ENCODE measurements at places on chromosomes 1 and 21.
A peak's percentile ranks its signal among the peaks of the same experiment; 100 is the strongest.

GRCh38 chr1:6743189-6744101 is 41.8 kb upstream of the CAMTA1 start:
- DNase-seq, result peak; percentile 75

DNA sequence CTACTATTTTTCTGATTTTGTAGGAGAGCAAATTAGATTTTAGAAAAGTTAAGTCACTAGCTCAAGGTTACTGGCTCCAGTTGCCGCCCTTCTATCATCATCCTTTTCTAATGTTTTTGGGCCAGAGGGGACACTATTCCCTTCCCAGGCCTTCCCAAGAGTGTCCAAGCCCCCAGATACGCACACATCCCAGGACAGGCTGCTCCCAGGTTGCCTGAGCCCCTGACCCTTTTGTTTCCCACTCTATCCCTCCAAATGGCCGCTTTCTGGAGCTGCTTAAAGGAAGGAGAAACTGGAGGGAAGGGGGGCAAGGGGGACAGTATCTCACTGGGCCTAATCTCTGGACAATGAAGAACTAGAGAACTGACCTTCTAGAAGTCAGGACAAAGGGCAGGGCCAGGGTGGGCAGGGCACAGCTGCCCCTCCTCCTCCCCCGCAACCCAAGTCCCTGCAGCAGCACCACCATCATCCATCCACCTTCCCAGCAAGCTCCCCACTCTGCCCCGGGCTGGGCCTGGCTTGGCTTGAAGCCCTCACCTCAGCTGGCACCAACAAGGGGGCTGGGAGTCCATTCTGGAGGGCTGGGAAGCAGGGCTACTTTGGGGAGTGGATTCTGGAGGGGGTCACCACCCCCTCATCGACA is 1.1 kb upstream of the MAP7D1 start:
- no peak for DNase-seq

- DNase-seq, result no peak
Observed at GRCh38 chr1:207822602-207823451, 71.0 kb downstream of the CD46 start.

- DNase-seq, result no peak
Observed at GRCh38 chr1:37951783-37952624, 5.2 kb upstream of the INPP5B start.

DNA sequence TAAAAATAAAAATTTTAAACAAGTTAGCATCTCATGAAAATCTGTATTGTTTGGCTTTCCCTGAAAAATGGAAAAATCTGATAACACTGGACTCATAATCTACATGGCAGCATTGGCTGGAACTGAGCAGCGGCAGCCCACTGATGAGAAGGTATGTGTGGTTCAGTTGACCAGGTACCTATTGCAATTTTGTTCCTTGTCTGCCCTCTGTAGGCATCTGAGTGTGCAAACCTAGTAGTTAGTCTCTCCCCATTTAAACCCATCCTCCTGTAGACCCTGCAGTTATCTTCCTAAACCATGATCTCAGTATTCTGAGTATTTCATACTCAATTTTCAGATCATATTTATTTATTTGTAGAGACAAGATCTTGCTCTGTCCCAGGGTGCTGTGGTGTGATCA is 59.4 kb upstream of the SERBP1 start:
- DNase-seq, result no peak

DNA sequence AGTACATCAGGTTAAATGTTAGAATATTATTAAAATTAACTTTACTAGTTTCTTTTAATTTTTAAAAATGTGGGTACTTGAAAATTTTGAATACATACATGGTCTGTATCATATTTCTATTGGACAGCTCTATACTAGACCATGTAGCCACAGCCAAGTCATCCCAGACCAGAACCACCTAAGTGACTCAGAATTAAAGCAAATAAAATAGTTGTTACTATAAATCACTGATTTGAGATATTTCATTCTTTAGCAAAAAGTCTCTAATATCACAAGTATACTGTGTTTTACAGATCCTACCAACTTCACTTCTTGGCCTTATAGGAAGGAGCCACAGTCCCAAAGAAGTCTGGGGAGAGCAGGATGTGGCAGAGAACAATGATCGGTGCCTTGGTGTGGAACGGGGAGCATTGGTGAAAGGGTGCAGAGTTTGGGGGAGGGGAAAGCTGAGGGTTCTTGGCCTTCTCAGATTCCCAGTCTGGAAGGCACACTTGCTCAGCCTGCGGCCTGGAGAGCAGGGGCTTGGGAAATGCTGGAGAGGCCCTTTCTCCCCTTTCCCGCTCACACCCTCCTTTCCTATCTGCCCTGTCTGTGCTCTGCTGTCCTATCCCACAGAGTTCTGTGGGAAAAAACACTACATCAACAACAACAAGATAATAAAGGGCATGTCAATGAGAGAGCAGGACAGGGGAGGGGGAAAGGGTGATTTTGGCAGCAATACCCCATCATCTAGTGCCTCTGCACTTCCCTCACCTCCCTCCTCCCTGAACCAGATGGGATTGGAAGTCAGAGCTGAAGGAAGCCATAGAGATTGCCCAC is 122.1 kb downstream of the NGF start:
- DNase-seq, result no peak

DNA sequence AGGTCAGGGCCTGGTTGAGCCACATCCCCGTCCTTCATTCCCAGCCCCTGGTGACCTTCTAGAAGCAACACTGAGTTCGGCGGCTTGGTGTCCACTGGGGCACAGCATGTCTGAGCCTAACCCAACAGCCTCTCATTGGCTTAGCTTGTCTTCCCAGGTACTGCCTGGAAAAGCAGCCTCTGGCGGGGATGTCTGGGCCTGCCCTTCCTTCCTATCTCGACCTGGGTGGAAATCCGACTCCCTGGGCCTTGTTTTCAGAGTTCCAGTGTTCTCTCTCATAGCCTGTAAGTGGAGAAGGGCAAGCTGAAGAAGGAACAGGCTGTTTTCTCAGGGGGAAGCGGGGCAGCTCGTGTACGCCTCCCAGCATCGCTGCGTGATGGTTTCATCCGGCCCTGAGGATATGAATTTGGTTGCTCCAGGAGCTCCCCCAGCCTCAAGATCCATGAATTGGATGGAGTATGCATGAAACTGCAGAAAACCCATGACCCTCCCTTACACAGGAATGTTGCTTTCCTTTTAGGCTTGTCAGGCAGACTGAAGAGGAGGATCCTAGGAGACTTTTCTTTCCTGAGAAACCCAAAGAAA is 116.5 kb upstream of the IRF2BP2 start:
- no peak for DNase-seq

GRCh38 chr21:46402421-46402820 is 56.3 kb upstream of the DIP2A start:
- no peak for DNase-seq

DNA sequence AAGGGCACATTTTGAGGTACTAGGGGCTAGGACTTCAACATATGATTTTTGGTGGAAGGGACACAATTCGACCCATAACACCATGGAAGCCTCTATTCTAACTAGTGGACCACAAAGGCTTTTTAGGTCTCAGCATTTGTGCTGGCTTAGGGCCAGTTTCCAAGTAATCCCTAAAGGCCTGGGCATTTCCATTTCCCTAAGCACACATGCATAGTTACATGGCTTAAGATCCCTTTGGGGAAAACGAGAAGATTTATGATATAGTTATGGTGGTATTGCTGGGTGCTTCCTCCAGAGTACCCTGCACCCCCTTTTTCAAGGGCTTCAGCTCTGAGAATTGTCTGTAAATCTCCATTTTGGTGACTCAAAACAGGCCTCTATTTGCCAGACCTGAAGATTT is 28.2 kb upstream of the TMEM54 start:
- DNase-seq, result no peak

- no peak for DNase-seq
Observed at GRCh38 chr1:247825362-247825761, 1.4 kb upstream of the OR14A16 start.
